ENCODE measurements at places on chromosomes 1 and 21.

GRCh38 chr1:2320760-2321667 is 70.3 kb downstream of the MORN1 start:
- no peak for DNase-seq

DNA sequence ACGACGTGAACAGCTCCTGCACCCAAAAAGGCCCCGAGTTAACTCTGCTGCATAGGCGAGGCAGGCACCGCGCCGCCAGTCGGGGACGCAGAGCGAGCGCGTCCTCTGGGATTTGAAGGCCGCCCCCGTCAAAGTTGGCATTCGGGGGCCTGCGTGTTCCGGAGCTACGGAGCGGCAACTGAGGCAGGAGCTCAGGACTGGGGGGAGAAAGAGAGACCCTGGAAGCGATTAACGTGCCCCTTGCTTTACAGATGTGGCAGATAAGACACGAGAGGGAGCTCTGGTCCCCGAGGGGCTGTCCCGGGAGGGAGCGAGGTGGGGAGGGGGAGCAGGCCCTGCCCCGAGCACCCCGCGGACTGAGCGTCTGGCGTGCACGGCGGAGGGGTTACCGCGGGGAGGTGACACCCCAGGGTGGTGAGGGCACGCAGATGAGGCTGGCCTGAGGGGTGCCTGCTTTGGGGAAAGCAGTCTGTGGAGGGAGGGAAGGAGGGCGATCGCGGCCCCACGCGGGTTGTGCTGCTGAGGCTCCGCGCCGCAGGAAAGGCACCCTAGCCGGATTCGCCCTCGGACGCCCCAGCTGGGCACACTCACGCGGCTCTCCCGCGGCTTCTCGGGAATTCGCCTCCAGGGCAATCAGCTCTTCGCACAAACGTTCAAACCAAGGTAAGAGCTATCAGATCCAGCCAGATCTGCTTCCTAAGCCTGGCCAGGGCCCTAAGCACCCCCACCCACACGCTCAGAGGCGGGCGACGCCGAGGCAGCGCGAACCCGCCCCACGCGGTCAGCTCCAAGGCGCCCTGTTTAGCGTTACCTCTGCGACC is 26.5 kb downstream of the ACTA1 start:
- DNase-seq = no peak

- DNase-seq = no peak
Measured at GRCh38 chr1:238991765-238992495, 394.4 kb upstream of the CHRM3 start.

DNA sequence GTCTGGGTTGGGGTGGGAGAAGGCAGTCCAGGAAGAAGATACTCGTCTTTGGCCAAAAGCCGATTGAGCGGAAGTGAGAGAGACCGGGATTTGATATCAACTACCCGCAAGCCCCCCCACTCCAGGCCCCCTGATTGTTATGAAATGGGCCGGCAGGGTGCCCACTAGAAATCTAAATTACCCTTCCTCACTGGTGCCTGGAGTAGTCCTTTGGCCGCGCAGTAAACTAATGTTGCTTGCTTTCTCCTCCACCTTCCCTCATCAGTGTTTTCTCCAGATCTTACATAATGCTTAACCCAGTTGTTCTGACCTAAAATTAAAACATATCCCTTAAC is 119.2 kb upstream of the BARHL2 start:
- DNase-seq = no peak

GRCh38 chr1:228782662-228783417 is 47.6 kb downstream of the RHOU start:
- DNase-seq = no peak

DNA sequence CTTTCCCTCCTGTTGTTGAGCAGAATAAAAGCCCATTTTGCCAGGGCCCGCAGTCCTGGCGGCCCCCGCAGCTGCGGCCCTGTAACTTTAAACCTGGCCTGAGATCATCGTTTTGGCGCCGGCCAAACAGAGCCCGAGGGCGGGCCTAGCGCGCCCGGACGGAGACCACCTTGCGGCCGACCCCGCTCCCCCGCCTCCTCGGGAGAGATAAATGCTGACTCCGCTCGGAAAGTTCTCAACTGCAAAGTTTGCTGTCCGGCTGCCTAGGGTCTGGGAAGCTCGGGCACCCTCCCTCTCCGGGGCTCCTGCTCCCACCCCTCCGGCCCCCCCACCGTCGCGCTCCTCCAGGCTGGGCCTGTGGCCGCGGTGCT is at the start of gene PDPN:
TSS of gene PDPN (plus strand) at position 238 of the 371 bp plus-strand sequence. CDS start 202 bp downstream, outside the sequence.
- no peak for DNase-seq

DNA sequence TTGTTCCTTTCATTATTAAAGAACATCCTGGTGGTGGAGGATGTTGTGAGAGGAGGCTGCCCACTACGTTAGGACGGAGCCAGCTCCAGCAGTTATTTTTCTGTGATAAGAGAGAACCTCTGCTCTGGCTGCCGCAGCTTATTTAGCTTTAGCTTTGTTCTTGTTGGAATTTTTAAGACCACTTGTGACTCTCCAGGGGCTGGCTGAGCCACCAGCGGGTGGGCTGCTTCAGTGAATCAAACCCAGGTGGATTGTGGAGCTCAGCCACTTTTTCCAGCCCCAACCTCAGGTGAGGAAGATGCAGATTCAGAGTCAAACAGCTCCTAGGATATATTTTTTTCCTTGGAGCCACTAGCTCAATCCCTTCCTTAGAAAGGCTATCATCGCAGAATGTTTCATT is 83.1 kb upstream of the CTTNBP2NL start:
- DNase-seq = no peak

DNA sequence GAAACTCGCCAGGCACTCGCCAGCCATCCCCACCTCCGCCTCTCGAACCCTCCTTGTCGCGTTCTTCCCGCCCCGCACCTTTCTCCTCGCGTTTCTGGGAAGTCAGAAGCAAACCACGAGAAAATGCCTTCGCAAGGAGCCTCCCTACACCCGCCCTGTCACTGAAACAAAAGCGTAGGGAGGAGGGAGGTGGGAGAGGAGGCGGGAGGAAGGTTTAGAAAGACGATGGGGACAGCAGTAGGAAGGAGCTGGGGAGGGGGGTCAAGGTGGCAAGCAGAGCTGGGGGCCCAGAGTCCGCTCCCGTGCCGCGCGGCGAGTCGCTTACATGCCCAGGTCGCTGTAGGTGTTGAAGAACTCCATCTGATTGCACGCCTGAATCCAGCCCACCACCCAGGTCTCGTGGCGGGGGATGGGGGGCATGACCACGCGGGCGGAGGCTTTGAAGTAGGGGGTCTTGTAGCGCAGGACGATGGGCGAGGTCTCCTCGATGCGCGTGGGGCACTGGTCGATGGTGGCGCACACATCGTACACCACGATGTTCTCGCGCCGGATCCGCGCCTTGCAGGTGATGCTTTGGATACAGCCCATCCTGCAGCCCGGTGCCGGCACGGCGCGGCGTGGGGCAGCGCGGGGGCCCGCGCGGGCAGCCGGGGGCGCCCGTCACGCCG is 1.0 kb downstream of the FAM78B start:
- DNase-seq = no peak

DNA sequence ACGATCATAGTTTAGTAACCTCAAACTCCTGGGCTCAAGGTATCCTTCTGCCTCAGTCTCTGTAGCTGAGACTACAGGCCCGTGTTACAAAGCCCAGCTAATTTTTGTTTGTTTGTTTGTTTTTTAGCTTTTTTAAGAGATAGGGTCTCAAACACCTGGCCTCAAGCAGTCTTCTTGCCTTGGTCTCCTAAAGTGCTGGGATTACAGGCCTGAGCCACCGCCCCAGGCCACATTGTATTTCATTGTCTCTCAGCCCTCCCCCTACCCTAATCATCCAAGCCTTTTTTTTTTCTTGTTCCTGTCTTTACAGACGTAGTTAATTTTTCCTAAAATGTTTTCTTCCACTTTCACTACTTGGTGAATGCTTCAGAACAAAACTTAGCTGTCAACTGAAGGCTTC is 5.4 kb downstream of the CDC7 start:
- no peak for DNase-seq

DNA sequence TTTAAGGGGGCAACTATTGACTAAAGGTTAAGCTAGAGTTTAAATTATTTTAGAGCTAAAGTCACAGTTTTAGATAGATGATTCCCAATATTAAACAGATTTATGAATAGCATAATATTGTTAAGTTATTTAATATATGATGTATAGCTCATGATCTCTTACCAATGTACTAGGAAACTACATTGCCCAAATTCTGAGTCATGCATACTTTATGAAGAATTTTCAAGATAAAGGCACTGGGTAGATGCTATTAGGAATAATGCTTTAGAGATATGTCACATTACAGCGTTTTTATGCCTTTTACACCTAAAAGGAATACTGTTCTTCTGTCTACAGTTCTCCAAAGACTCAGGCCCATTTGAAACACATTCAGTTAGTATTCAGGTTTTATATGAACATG is 215.1 kb downstream of the NCAM2 start:
- DNase-seq = no peak
